ENCODE measurements at places on chromosomes 13 and 19. TPM values are rescaled to one million over a fixed set of nuclear protein-coding genes. Genes with fewer than 3 reads are reported as not detected.

The C19orf33 gene
- total RNA-seq = not detected

The MTUS2 gene
- total RNA-seq = 0.36 TPM

The SLC15A1 gene
- not detected for total RNA-seq

The CD22 gene
- not detected for total RNA-seq

The IGFL3 gene
- not detected for total RNA-seq

DNA sequence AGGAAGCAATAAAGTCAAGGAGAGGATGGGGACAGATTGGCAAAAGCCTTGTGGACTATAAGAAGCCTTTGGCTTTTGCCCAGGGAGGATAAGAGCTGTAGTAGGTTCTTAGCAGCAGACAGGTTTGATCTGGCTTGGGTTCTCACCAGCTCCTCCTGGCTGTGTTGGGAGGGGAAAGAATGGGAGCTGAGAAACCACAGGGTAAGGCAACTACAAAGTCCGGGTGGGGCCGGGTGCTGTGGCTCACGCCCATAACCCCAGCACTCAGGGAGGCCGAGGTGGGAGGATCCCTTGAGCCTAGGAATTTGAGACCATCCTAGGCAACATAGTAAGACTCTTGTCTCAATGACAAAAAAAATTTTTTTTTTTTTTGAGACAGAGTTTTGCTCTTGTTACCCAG is 20.6 kb downstream of the NECTIN2 start:
- no peak overlapping the region for H3K4me3 ChIP-seq
- H3K27me3 ChIP-seq = no peaks in the 10 kb centered on the region
- DNase-seq = no peak

DNA sequence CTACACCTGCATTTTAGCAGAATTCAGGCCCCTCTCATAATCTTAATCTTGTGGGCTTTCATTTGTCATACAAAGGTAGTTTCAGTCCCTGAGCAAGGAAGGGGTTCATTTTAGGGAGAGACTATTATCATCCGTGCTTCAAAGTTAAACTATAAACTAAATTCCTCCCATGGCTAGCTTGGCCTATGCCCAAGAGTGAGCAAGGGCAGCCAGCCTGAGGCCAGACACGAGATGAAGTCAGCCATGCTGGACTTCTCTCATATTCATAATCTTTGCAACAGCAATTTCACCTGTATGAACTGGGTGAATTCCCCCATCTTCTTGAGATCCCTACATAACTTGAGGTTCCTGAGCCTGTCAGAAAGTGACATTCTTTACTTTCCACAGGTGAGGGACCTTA is 13.0 kb downstream of the ERICH4 start:
- H3K4me1 ChIP-seq = no peaks in the 10 kb centered on the region
- H3K36me3 ChIP-seq = no peaks in the 10 kb centered on the region
- no peak overlapping the region for H3K27ac ChIP-seq
- no peak overlapping the region for H3K4me3 ChIP-seq

GRCh38 chr19:40806423-40807146 is 7.6 kb downstream of the EGLN2 start:
- peaks cover 32% of the 10 kb centered on the region for H3K4me1 ChIP-seq
- peak overlapping the region; percentile 69 for H3K27ac ChIP-seq
- peaks cover 51% of the 10 kb centered on the region for H3K36me3 ChIP-seq
- peak; percentile 100 for DNase-seq
- peak overlapping the region; percentile 36 for H3K4me3 ChIP-seq

DNA sequence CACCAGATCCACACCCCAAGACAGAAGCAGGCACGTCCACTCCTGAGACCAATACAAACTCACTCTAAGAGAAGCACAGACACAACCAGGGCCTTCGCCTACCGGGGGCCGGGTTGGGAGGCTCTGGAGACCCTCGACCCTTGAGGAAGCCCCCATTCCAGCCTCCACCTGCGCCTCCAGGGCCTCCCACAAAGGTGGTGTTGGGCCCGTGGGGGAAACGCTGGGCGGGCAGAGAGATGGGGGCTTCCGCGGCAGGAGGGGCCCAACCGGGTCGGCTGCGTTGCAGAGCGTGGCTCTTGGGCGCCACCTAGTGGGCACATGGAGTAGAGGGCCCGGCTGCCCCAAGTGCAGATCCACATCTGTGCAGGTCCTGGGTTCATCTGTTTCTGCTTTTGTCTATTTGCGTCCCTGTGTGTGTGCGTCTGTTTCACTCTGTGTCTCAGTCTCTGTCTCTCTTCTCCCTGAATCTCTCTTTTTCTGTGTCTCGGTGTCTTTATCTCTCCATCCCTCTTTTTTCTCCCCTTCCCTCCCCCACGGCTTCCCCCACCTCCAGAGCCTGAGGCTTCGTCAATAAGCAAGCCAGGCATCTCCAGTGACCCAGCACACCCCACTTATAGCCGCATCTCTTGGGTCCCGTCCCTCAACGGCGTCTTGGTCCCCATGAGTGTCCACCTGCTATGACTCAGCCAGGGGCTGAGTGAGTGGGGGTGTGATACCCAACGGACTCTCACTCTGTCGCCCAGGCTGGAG is 10.5 kb upstream of the TINCR start:
- H3K27ac ChIP-seq = no peak overlapping the region
- H3K4me1 ChIP-seq = no peaks in the 10 kb centered on the region
- H3K4me3 ChIP-seq = no peak overlapping the region

GRCh38 chr13:80955501-80955900 is 614.6 kb upstream of the SPRY2 start:
- no peaks in the 10 kb centered on the region for H3K36me3 ChIP-seq
- no peaks in the 10 kb centered on the region for H3K27me3 ChIP-seq
- no peaks in the 10 kb centered on the region for H3K4me1 ChIP-seq
- no peak for DNase-seq

DNA sequence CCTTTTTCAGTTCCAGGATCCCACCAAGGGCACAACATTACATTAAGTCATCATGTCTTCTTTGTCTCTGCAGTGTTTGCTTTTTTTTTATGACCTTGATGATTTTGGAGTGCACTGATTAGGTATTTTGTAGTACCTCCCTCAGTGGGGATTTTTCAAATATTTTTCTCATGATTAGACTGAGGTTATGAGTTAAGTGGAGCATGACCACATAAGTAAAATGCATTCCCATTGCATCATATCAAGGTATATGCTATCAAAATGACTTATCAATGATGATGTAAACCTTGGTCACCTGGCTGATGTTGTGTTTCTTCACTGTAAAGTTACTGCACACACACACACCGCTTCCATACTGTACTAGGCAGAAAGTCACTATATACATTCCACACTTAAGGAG is 96.7 kb upstream of the TRPC4 start:
- H3K4me3 ChIP-seq = no peak overlapping the region
- no peak overlapping the region for H3K27ac ChIP-seq
- H3K27me3 ChIP-seq = no peaks in the 10 kb centered on the region

- no peak overlapping the region for H3K4me3 ChIP-seq
- H3K27me3 ChIP-seq = no peaks in the 10 kb centered on the region
- no peak for DNase-seq
- H3K27ac ChIP-seq = no peak overlapping the region
Measured at GRCh38 chr13:74920920-74921319, 561.0 kb downstream of the TBC1D4 start.

DNA sequence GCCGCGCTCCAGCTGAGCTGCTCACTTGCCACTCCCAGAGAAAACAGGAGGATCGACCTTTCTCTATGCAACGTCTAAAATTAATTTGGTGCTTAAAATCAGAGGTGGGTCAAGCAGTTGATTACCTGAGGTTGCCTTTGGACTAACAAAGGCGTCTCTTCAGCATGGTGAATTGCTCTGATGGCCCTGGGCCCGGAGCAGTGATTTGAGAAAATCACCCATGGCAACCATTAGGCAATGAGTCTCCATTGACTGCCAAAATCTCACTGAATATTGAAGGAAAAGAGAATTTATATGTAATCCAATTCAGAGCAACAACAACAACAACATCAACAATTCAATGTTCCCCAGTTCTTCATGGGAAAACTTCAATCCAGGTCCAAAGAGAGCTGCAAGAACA is 61.8 kb downstream of the IRS2 start:
- H3K36me3 ChIP-seq = no peaks in the 10 kb centered on the region
- no peak overlapping the region for H3K27ac ChIP-seq
- no peaks in the 10 kb centered on the region for H3K4me1 ChIP-seq

GRCh38 chr13:113884821-113885220 is 20.9 kb upstream of the GAS6 start:
- H3K27ac ChIP-seq = no peak overlapping the region
- peak; percentile 42 for DNase-seq
- H3K27me3 ChIP-seq = no peaks in the 10 kb centered on the region
- no peaks in the 10 kb centered on the region for H3K36me3 ChIP-seq

DNA sequence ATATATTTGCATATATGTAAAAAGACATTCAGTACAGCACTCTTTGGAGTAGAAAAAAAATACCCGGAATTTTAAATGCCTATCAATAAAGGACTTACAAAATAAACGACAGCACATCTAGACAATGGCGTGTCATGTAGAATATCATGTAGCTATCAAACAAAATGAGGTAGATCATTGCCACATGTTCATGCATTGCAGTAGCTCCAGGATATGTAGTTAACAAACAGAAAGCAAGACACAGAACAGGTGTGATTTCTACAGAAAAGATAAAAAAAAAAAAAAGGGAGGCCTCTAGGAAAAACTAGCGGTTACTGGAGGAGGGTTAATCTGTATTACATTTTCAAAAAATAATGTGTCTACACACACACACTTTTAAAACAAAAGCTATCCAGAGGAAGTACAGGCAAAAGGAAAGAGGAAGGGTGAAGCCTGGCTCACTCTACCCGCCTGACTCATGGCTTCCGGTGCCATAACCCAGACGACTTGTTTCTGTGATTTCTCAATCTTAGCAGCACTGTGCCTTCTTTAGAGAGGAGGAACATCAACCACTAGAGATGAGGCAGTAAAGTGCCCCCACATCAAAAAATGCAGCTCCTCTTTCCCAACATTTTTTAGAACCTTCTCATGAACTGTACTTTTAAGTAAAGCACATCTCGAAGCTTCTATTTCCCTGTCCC is 6.9 kb downstream of the KCTD12 start:
- H3K4me3 ChIP-seq = no peak overlapping the region
- peak; percentile 86 for DNase-seq
- H3K36me3 ChIP-seq = no peaks in the 10 kb centered on the region

DNA sequence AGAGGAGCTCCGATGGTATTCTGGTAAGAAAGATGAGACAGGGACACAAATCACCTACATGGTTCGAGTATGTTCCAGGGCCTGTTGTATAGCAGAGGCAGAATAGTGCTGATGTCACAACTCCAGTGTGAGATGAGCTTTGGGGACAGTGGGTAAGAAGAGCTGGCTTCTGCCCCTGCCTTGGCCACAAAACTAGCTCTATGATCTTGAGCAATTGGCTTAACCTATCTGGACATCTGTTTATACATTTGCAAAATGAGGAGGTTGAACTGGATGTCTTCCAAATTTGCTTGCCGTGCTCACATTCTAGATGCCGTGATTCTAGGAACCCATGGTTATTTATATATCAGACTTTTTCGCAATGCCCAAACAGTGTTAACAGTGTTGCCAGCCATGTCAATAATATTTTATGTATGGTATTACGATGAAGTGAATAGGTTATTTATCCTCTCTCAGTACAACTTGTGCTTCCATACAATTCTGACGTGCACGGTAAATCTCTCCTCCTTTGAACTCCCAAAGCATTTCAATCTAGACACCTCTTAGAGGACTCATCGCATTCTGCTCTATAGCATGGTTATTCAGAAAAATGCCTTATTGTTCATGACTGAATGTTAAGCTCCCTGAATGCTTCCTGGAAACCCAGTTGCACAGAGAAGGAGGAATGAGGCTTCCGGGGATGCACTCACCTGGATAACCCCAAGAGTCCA is 316.0 kb downstream of the FOXO1 start:
- no peaks in the 10 kb centered on the region for H3K27me3 ChIP-seq
- no peak for DNase-seq
- H3K4me1 ChIP-seq = peaks cover 10% of the 10 kb centered on the region
- H3K36me3 ChIP-seq = no peaks in the 10 kb centered on the region
- no peak overlapping the region for H3K27ac ChIP-seq
- no peak overlapping the region for H3K4me3 ChIP-seq

DNA sequence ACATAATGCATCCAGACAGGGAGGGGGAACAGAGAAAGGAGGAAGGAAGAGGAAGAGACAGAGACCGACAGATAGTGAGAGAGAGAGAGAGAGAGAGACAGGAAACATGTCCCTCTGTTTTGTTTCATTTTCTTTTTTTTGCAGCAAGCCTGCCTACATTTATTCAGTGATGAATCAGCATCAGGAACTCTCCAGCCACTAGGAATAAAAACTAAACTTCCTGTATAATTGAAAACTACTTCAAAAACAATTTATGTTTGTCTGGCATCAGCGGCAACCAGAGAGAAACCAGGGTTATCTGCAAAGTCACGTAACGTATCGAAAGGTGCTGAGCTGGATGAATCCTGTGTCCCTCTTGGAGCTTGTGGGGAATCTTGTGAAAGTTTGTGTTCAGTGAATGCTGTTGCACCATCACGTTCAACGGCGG is 148.6 kb upstream of the SOX21 start:
- H3K4me1 ChIP-seq = peaks cover 4% of the 10 kb centered on the region
- no peak overlapping the region for H3K27ac ChIP-seq
- H3K36me3 ChIP-seq = no peaks in the 10 kb centered on the region
- DNase-seq = no peak
- peaks cover 37% of the 10 kb centered on the region for H3K27me3 ChIP-seq

GRCh38 chr13:22596171-22596863 is 584.5 kb upstream of the SGCG start:
- no peak overlapping the region for H3K4me3 ChIP-seq
- no peaks in the 10 kb centered on the region for H3K27me3 ChIP-seq
- no peak for DNase-seq
- H3K27ac ChIP-seq = no peak overlapping the region
- H3K36me3 ChIP-seq = no peaks in the 10 kb centered on the region

DNA sequence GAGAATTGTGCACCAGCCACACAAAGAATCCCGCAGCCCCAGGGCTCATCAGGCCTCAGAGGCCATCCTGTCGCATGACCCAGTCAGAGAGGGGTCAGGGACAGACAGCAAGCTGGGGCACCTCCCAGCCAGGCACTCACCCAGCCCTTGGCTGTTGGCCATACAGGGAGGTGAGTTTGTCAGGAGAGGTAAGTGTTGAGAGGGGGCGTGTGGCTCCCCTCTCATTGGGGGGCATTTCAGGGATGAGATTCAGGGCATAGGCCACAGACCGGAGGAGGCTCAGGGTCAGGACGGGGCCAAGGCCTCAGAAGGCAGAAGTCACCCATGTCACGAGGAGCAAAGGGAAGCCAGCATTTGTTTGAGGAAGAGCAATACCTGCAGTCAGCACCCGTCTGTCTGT is 37.1 kb downstream of the MYO9B start:
- H3K27ac ChIP-seq = no peak overlapping the region
- peak; percentile 65 for DNase-seq
- peaks cover 33% of the 10 kb centered on the region for H3K36me3 ChIP-seq
- H3K4me3 ChIP-seq = no peak overlapping the region
- peaks cover 18% of the 10 kb centered on the region for H3K4me1 ChIP-seq

DNA sequence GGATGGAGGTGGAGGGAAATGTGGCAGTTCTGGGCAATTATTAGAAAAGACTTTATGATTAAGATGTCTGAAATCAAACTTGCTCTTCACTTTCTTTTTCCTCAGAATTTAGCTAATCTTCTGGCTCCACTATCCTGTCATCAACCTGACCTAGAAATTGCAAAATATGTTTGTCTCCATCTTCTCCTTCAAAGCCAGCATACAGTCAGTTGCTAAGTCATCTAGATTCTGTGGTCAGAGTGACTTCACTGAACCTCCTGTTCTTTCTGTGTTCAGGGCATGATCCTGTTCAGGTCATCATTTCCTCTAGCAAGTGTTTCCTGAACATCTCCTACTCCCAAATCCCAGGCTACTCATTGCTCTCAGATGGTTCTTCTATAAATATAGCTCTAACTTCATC is 10.8 kb upstream of the CCNA1 start:
- DNase-seq = no peak
- peaks cover 11% of the 10 kb centered on the region for H3K4me1 ChIP-seq
- no peaks in the 10 kb centered on the region for H3K27me3 ChIP-seq
- H3K27ac ChIP-seq = no peak overlapping the region
- H3K36me3 ChIP-seq = no peaks in the 10 kb centered on the region
- no peak overlapping the region for H3K4me3 ChIP-seq

Measured in osteoblast (primary cell).